Activated CD4-positive, alpha-beta T cell treated with anti-CD3 and anti-CD28 coated beads, Interleukin-2, amount 10 ng/mL, durations not matched to agents 24 days and 14 days (primary cell): ENCODE measurements at places on chromosomes 13 and 19. TPM values are rescaled to one million over a fixed set of nuclear protein-coding genes. Genes with fewer than 3 reads are reported as not detected.

DNA sequence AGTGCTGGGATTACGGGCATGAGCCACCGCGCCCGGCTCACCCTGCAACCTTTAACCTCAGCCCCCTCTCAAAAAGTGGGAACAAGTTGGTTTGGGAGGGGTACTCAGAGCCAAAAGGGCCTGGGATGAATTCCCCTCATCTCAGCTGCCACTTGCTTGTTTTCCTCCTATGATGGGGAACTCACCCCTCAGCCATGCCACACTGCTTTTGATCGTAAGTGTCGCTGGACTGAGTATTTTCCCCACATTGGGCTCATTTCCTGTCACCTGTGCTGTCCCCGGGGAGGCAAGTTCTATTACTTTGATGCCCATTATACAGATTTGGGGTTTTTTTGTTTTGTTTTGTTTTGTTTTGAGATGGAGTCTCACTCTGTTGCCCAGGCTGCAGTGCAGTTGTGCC lies 6.5 kb downstream of the R3HDM4 start:
- peak overlapping the region; percentile 66 for H3K27ac ChIP-seq
- H3K27me3 ChIP-seq: no peaks in the 10 kb centered on the region
- peaks cover 40% of the 10 kb centered on the region for H3K4me1 ChIP-seq
- H3K36me3 ChIP-seq: peaks cover 15% of the 10 kb centered on the region
- peak; percentile 73 for DNase-seq

GRCh38 chr19:524062-524674 lies 7.4 kb upstream of the CDC34 start:
- H3K36me3 ChIP-seq: peaks cover 1% of the 10 kb centered on the region
- H3K27ac ChIP-seq: no peak overlapping the region
- no peak overlapping the region for H3K4me3 ChIP-seq
- peaks cover 10% of the 10 kb centered on the region for H3K27me3 ChIP-seq

- H3K36me3 ChIP-seq: no peaks in the 10 kb centered on the region
- H3K4me3 ChIP-seq: no peak overlapping the region
- H3K27ac ChIP-seq: no peak overlapping the region
- DNase-seq: no peak
Measured at GRCh38 chr19:28864024-28864503, 348.9 kb downstream of the UQCRFS1 start.

- H3K27me3 ChIP-seq: peaks cover 50% of the 10 kb centered on the region
- H3K36me3 ChIP-seq: no peaks in the 10 kb centered on the region
Measured at GRCh38 chr13:106533943-106534638, 1.4 kb downstream of the EFNB2 start.

DNA sequence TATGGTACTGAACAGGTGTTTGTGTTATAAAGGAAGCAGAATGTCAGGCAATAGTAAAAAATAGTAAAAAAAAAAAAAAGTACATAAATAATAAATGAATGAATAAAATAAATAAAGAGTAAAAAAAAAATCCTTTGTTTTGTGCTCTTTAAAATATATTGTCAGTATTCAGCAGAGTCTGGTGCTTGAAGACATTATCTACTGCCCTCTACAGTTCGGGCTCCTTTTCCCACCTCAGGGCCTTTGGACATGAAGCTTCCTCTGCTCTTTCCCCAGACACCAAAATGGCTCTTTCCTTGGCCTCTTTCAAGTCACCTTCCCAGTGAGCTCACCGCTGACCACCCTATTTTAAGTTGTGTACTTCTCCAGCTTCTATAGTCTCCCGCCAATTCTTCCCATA lies 137.5 kb downstream of the TNFRSF19 start:
- H3K4me3 ChIP-seq: no peak overlapping the region
- DNase-seq: peak; percentile 58
- H3K27ac ChIP-seq: no peak overlapping the region
- H3K36me3 ChIP-seq: no peaks in the 10 kb centered on the region
- H3K4me1 ChIP-seq: no peaks in the 10 kb centered on the region

DNA sequence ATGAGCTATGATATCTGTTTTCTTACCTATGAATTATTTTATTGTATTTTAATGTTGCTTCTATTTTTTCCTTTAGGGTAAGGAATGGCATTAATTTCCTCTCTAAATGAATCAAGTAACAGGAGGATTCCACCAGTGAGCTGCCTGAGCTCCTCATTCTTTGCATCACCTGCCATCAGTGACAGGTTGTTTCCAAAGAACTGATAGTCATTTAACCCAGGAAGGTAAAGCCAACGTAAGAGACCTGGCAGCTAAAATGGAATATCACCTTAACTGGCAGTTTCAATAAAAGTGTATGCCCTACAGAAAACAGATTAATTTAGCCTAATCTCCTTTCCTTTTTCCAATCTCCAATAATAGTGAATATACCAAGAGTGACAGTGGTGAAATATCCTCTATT lies 812.0 kb downstream of the SLITRK5 start:
- H3K27ac ChIP-seq: no peak overlapping the region
- no peak for DNase-seq
- H3K4me1 ChIP-seq: no peaks in the 10 kb centered on the region
- no peaks in the 10 kb centered on the region for H3K36me3 ChIP-seq
- H3K4me3 ChIP-seq: no peak overlapping the region

- H3K27ac ChIP-seq: no peak overlapping the region
- peaks cover 16% of the 10 kb centered on the region for H3K27me3 ChIP-seq
- no peaks in the 10 kb centered on the region for H3K36me3 ChIP-seq
Measured at GRCh38 chr13:48773531-48774275, 120.0 kb downstream of the CYSLTR2 start.

DNA sequence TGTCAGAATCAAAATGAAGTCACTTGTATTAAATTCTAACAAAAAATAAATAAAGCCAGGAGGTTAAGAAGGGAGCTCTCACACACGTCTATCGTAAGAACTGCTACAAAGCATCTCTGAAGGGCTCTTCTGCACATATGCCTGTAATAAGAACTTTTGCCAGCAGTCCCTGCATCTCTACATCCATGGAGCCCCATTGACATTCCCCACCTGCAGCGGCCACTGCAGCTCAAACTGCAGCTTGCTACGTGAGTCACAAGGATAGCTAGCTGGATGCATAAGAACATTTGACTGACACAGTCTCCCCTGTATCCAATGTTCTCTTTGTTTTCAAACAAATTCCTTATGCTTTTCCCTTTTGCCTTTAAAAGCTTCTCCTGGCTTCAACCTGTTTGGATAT lies 68.3 kb downstream of the DNAJC3 start:
- no peak for DNase-seq
- peaks cover 7% of the 10 kb centered on the region for H3K4me1 ChIP-seq
- H3K27ac ChIP-seq: no peak overlapping the region
- H3K27me3 ChIP-seq: no peaks in the 10 kb centered on the region
- no peak overlapping the region for H3K4me3 ChIP-seq
- peaks cover 10% of the 10 kb centered on the region for H3K36me3 ChIP-seq

DNA sequence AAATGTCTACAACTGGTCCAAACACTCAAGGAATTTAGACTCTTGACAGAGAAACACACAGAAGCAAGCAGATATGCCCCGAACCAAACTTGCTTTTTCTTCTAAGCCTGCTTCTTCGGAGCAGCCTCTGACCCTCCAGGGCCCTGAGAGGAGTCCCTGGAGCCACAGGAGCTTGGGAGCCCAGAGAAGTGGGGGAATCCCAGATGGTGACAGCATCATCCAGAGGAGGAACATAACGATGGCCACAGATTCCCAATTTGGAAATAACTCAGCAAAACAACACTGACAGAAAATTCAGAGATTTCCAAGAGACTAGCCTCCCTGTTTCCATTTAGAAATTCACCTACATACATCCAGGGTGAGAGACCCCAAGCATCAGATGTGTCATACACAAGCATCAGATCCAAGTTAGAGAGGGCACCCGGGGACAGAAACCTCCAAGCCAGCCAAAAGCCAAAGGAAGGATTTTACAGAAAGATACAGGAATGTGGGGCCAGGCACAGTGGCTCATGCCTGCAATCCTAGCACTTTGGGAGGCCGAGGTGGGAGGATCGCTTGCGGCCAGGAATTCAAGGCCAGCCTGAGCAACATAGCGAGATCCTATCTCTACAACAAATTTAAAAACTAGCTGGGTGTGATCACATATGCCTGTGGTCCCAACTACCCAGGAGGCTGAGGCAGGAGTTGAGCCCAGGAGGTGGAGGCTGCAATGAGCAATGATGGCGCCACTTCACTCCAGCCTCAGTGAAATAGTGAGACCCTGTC lies 2.0 kb upstream of the PVR start:
- no peak overlapping the region for H3K27ac ChIP-seq
- H3K27me3 ChIP-seq: peaks cover 10% of the 10 kb centered on the region
- no peak overlapping the region for H3K4me3 ChIP-seq
- no peaks in the 10 kb centered on the region for H3K36me3 ChIP-seq
- H3K4me1 ChIP-seq: no peaks in the 10 kb centered on the region
- DNase-seq: no peak

The CD177 gene
- total RNA-seq: not detected in 2 replicates

The SELENOV gene
- total RNA-seq: not detected in 2 replicates

The ZNF587 gene
- total RNA-seq: 30.1 and 30.9 TPM in 2 replicates

The KLK15 gene
- not detected in 2 replicates for total RNA-seq
